ENCODE measurements at places on chromosomes 12 and 14.

DNA sequence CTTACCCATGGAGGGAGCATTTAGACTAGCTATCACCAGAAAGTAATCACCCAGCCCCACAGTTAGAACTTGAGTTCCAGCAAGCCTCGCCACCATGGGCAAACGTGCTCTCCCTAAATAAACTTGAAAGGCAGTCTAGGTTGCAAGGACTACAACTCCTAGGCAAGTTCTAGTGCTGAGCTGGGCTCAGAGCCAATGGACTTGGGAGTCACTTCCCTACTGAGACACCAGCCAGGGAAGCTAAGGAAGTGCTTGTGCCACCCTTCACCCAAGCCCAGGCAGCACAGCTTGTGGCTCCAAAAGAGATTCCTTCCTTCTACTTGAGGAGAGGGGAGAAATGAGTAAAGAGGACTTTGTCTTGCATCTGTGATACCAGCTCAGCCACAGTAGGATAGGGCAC, 57.9 kb downstream of the SLCO1A2 start:
- DNase-seq, result no peak

- no peak for DNase-seq
Observed at GRCh38 chr12:109765446-109765810, 51.8 kb downstream of the FAM222A start.

- DNase-seq, result no peak
Observed at GRCh38 chr12:102496591-102496990, 16.2 kb upstream of the IGF1 start.

DNA sequence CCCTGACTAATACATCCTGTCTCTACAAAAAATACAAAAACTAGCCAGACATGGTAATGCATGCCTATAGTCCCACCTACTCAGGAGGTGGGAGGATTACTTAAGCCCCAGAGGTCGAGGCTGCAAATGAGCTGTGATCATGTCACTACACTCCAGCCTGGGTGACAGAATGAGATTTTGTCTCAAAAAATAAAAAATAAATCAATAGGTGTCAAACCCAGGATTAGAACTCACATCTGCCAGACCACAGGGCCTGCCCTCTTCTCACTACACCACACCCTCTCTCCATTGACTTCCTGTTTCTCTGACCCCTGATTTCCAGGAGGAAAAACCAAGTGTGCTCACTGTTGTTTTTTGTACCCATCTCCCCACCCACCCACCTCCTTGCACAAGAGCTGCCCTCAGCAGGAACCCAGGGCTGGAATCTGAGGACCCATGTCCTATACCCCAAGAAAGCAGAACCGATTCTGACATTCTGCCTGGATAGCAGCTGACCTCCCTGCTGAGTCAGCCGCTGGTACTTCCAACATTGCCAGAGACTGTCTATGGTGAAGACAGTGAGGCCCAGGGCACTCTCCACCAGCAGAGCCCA, 6.2 kb downstream of the CMKLR1 start:
- DNase-seq, result no peak

DNA sequence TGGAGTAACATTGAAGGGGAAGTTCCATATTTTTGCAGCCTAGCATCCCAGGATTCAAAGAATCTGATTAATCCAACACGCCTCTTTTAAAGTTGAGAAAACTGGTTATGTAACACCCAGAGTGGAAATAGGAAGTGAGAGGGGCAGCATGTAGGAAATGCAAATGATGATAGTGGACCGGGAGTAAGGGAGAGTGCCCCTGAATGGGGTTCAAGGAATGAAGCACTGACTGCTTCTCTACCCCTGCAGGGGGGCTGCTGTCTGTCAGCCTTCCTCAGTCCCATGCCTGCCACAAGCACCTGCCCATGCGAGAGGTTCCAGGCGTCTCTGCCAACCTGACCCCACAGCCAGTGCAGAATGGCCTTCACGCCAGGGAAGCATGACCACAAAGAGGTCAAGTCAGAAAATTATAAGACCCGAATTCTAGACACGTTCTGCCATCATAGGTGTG, 126.5 kb upstream of the CCND2 start:
- no peak for DNase-seq

- no peak for DNase-seq
Observed at GRCh38 chr12:68140556-68140955, 19.0 kb downstream of the IFNG start.

DNA sequence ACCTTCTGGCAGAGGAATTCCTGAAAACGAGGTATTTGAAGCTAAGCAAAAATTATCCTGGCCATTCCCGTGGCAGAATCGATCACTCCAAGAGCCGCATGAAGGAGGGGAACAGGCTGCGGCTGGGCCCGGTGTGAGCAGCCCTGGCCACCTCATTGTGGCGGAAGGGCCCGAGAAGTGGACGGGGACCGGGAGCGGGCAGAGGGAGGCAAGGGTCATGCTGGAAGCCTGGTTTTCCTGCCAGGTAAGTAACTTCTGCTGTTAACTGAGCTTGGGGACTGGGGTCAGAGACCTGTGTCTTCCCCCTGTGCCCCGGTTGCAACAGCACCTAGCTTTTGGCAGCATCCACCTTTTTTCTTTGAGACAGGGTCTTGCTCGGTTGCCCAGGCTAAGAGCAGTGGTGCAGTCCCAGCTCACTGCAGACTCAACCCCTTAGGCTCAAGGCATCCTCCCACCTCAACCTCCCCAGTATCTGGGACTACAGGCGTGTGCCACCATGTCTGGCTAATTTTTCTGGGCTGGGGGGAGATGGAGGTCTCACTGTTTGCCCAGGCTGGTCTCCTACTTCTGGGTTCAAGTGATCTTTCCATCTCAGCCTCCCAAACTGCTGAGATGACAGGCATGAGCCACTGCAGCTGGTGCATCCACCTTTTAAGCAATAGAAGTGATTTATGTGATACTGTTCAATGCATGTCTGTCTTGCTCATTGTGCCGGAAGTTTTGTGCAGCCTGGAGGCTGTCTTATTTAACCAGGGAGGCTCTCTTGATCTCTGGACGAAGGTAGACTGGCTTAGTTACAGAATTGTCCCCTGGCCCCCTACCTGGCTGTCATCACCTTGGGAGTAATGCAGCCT, 174.0 kb upstream of the MYL2 start:
- no peak for DNase-seq

DNA sequence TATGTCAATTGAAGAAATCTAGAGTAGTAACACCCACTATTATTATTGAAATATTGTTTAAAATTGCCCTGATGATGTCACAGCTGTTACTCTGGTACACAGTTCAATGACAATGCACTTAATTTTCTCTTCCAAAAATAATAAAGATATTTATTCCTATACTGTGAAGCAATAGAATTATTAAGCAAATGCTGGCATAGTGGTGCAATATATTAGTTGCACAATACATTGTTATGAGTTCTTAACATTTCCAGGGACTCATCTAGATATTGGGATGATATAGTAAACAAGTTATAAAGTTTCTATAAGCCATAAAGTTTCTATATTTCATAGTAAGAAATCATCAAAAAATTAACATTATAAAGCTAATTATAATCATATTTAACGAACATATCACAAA, 897.8 kb downstream of the LRFN5 start:
- DNase-seq, result no peak

- no peak for DNase-seq
Observed at GRCh38 chr14:39219075-39219499, 14.6 kb upstream of the MIA2 start.

DNA sequence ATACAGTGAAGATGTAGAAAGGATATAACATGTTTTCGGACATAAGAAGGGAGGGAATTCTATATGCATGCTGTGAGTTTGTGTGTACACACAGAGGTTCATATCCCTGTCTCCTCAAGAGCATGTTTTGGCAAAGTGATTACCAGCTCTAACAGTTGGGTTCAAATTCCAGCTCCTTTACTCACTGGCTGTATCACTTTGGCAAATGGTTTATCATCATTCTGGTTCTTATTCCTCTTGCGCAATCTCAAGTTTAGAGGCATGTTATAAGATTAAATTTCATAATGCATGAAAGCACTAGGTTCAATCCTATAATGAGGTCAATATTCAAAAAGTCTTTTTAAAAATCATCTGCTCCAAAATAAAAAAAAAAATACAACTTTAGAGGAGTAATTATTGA, 107.7 kb upstream of the LRFN5 start:
- no peak for DNase-seq

GRCh38 chr14:50797250-50798047, 33.5 kb downstream of the NIN start:
- DNase-seq, result no peak

DNA sequence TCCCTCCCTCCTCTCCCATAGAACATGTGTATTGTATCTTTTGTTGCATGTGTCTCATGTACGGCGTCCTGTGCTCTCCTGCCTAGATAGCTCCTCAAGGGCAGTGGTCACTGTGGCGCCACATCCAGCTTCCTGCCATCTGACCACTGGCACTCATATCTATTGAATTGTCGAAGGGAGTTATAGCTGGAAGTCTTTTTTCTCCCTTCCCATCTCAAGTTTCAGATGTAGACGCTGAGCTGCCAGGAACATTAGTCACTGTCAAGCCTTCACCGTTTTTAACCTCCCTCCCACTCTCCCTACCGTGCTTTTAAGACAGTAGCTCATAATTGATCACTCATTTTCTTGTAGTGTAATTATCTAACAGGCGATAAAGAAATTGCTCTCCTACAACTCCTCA, 33.0 kb downstream of the MTHFD1 start:
- DNase-seq, result no peak

- no peak for DNase-seq
Observed at GRCh38 chr12:110280392-110280778, 662 bp upstream of the ATP2A2 start.

DNA sequence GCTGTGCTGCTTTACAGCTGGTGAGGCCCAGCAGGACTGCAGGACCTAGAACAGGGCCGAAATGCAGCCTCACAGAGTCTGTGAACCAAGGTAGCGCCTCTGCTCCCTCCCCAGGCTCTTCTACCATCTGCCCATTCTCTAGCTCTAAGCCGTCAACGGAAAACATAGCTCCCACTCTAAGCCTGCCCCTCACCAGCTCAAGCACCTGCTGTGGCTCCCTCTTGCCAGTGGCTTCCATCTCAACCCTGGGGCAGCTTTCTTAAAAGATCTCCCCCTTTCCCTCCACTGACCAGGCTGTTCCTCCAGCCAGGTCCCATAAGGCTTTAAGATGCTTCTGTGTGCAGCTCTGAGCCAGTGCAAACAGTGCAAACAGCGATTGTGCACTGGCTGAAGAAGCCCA, 61.3 kb downstream of the RFLNA start:
- no peak for DNase-seq

DNA sequence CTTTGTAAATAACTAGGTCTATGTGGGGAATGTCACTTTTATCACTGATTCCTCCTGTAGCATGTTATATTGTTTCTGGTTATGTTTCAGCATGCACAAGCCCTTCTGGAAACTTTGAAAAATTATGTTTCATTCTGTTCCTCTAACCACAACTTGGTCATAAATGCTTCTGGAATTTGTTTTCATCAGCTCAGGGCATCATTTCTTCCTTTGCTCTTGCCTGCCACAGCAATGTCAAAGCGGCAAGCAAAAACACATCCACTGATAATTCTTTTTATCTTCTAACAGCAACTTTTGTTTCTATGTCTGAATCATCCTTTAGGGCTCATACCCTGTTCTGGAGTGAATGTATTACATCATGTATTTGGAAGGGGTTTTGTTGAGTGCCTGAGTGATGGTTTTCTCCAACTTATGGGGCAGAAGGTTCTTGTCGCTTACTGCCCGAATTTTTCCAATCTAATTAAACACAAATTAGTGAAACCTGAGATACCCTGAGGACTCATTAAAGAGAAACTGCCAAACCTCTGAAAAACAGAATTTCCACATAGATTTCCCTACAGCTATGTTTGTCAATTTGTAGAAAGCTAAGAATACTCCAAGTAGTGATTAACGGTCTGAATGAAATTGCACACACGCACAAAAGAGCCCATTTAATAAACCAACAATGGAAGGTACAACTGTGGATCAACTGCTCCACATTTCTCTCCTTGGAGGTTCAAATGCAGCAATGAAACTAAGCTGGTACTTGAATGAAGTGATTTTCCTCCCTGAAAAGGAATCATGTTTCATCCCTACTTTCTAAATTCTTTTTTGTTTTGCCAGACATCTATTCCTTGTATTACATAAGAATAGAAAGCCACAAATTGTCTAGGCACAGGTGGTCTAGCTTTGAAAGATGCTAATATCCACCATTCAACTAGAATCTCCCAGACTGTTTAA, 173.5 kb upstream of the KRR1 start:
- DNase-seq, result no peak

DNA sequence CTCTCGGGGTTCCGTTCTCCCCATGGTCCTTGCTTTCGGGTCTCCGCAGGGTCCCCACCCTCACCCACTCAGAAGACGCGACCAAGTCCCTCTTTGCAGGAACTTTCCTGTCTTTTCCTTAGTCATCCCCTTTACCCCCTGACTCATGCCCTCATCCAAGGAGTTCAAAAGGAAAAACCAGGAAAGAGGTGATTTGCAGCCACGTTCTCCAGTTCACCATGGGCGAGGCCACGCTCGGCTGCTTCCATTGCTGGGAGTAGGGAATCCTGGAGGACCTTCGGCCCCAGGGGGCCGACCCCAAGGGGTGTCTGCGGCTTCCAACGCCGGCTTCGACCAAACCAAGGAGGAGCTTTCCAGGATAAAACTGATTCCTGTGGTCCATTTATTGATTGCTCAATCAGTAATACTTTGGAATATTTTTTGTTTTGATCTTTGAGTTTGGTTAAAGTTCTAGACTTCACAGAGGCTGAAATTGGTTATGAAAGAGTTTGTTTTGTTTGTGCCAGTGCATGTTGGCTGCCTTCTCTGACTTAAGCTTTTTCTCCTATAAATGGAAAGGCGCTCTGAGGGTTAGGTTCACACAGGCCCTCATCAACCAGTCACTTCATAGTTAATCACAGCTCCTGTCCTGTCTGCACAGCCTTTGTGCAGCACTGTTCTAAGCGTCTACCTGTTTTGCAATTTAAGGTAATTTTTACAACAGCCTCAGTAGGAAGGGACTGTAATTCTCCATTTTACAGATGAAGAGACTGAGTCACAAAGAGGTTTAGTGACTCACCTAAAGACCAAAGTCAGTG, 827 bp downstream of the ALDH2 start:
- DNase-seq, result no peak

DNA sequence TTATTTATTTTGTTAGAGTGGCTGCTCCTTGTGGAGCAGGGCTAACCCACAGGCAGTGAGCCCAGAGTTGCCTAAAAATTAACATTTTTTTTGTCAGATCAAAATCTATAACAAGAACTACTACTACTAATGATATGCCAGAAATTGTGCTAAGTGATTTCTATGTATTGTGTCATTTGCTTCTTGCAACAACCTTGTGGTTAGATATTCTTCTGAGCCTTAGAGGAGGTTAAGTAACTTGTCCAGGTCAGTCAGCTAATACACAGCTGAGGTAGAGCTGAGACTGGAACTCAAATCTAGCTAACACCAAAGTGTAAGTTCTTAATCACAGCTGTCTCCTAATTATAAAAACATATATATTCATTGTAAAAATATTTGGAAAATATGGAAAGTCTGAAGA, 29.8 kb downstream of the CFL2 start:
- DNase-seq, result no peak

GRCh38 chr14:101065696-101066694, 162.5 kb upstream of the RTL1 start:
- peak; percentile 8 for DNase-seq

GRCh38 chr14:31926123-31926522, 151.0 kb upstream of the ARHGAP5 start:
- DNase-seq, result no peak

- no peak for DNase-seq
Observed at GRCh38 chr14:72742838-72743195, 151.1 kb downstream of the DPF3 start.
